WTC11 (cell line): ENCODE measurements at places on chromosomes 7 and 10. TPM values are rescaled to one million over a fixed set of nuclear protein-coding genes. Genes with fewer than 3 reads are reported as not detected.

- DNase-seq = no peak
These were observed 926.4 kb downstream of the LRMDA start for GRCh38 chr10:76357726-76358415.

DNA sequence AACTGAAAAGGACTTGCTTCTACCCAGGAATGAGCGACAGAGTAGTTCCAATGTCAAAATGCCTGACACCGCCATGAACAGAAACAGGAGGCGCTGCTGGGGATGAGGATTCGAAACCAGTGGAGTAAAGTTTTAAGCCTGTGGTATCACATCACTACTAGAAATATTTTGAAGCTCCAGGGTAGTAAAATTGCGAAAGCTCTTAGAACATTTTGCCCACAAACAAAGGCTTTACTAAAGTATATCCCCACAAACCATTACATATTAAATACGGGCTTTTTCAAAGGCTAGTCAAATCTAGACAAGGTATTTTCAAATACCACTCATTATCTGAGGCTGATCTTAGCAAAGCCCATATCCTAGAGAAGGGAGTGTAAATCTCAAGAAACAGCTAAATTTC, 2.4 kb downstream of the PRDX3 start:
- DNase-seq = no peak

GRCh38 chr10:105691811-105692210, 1050.7 kb downstream of the SORCS3 start:
- peak; percentile 11 for DNase-seq

- no peak for DNase-seq
These were observed 31.0 kb upstream of the TRIM8 start for GRCh38 chr10:102613286-102613685.

- no peak for DNase-seq
These were observed 7.1 kb downstream of the CRYGN start for GRCh38 chr7:151432658-151433521.

PAX2 gene
- 0.09 to 0.21 TPM in 2 of 3 replicates, not detected in the other for total RNA-seq
